WTC11 (cell line): ENCODE measurements at places on chromosomes 3 and 15.

GRCh38 chr15:87609894-87610293 is 646.6 kb downstream of the NTRK3 start:
- DNase-seq, result no peak

GRCh38 chr3:94548581-94549316 is 485.9 kb downstream of the NSUN3 start:
- peak; percentile 29 for DNase-seq

DNA sequence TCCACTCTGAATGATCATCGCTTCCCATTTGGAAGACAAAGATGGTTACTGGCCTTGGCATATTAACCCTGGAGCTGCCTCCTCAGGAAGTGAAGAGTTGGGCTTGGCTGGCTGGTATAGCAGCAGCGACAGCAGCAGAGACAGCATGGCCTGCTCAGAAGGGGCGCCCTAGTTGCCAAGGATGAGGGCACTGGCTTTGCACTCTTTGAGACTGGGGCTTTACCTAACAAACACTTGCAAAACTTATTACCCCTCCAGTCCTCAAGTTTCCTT is 68.5 kb upstream of the RBP1 start:
- no peak for DNase-seq

GRCh38 chr3:128408693-128409623 is 57.7 kb downstream of the DNAJB8 start:
- peak; percentile 42 for DNase-seq

DNA sequence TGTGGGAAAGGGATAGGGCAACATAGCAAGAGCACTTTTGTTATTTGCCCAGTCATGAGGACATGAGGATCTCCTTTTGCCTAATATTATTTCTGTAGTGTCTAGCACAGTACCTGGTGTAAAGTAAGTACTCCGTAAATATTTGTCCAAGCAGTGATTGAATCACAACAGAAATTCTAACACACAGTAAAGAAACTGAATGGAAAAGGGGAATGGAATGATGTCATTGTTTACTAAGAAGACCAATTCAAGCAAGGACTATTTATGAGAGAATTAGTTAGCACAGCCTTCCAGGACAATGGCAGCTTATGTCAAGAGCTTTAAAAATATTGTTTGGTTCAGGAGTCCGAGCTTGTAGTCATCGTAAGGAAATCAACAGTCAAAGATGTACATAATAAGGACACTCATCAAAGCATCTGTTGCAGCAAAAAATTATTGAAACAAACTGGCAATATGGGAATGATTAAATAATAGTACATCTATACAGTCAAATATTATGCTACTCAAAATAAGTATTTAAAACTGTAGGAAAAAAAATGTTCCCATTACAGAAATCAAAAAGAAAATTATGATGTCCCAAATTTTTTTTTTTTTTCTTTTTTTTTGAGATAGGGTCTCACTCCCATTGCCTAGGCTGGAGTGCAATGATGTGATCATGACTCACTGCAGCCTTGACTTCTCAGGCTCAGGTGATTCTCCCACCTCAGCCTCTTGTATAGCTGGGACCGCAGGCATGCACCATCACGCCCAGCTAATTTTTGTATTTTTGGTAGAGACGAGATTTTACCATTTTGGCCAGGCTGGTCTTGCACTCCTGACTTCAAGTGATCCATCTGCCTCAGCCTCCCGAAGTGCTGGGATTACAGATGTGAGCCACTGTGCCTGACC is 17.9 kb downstream of the CAPN7 start:
- DNase-seq, result no peak

DNA sequence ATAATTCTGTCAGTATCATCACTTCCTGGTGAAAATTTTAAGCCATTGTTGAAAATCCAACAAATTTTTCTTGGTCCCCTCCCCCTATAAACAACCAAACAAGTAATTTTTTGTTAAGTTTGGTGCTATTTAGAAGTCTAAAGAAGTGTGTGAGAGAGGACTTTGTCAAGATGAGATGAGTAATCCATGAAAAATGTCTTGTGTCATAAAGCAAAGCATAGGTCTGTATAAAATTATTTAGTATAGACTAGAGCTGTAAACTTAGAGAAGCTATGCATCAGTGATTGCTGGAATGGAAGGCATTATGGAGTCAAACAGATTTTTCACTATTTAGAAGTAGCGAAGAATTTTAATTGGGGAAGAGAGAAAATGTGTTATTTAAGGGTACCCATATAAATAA is 31.4 kb downstream of the MAPK6 start:
- no peak for DNase-seq

GRCh38 chr3:95654570-95655362 is 1159.6 kb upstream of the EPHA6 start:
- DNase-seq, result no peak

- no peak for DNase-seq
Observed at GRCh38 chr15:70920981-70921696, 28.5 kb downstream of the LRRC49 start.

GRCh38 chr3:177842743-177843734 is 645.8 kb upstream of the TBL1XR1 start:
- DNase-seq, result no peak

- DNase-seq, result peak; percentile 19
Observed at GRCh38 chr3:148880681-148881080, 15.6 kb downstream of the CPA3 start.

DNA sequence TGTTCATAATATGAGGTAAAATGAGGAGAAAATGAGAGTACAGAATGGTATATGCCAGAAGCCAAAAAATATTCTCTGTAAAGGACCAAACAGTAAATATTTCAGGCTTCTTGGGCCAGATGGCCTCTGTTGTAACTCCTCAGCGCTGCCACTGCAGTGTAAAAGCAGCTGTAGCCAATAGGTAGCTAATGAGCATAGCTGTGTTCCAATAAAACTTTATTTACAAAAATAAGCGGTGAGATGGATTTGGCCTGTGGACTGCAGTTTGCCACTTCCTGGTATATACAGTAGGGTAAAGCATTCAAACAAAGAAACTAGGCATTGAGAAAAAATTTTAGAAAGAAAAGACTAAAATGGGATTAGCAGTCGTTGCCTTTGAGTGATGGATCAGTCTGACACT is 51.5 kb downstream of the BFSP2 start:
- DNase-seq, result no peak

- DNase-seq, result no peak
Observed at GRCh38 chr3:45985532-45986302, 9.9 kb downstream of the FYCO1 start.

DNA sequence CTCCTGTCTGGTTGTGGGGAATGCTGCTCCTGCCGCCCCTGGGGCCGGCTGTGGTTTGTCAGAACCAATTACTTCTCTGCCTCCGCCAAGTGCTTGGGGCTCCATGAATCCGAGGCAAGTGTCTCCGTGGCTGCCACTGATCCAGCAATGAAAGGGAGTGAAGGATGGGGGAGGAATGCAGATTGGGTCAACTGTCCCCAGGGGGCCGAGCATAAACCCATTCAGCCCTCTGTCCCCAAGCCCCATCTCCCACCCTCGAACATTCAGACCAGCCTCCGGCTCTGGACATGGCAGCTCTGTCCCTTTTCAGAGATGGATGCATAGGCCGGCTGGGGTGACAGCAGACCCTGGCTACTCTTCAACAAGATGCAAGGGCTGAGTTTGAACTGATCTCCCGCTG is 35.5 kb downstream of the CACNA2D2 start:
- DNase-seq, result no peak

DNA sequence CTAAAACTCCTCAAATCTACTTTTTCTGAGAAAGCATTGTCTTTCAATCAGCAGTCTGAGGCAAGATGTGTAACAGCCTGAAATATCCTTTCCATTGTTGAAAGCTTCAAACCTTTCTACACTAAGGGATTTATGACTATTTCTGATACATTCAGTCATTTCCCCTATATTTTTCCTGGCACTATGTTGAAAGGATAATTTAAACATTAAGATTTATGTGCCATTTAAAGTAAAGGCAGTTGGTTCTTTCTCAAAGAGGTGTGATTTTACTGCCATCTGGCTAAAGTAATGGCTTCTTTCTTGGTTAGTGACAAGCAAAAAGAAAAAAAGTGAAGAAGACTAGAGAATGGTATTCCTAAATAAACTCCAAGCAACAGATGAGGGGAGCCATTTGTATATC is 249.6 kb upstream of the COL8A1 start:
- no peak for DNase-seq

GRCh38 chr3:186962445-186962844 is 32.1 kb downstream of the ST6GAL1 start:
- DNase-seq, result no peak
